NAMALWA (cell line): ENCODE measurements at places on chromosomes 5 and 9.

DNA sequence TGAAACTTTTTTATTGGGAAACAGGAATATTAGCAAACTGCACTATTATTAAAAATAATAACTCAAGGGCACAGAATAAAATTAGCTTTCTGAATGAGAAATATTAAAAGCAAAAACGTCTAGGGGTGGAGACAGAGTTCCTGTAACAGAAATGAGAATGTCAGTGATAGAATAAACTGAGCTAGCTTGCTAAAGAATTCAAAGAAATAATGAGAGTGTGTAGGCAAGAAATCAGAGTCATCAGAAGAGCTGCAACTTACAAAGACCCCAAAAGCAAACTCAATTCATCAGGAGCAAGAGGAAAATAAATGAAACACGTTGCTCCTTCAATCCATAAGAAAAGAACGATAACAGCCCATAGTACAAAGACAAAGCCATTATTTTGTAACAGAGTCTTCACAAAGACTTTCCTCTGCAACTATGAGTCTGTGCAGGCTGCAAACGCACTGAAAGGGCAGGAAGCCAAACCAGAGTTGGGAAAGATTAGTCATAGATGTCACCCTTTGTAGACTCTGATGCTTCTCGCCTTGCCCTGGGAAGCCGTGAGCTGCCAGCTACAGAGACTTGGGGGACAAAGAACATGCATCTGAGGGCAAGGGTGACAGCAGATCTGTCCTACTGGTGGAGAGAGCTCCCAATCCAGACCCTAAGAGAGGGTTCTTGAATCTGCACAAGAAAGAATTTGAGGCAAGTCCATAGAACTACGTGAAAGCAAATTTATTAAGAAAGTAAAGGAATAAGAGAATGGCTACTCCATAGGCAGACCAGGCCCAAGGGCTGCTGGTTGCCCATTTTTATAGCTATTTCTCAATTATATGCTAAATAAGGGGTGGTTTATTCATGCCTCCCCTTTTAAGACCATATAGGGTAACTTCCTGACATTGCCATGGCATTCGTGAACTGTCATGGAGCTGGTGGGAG lies 40.8 kb downstream of the SHC3 start:
- no peak for DNase-seq

GRCh38 chr9:6667633-6668280 lies 22.2 kb upstream of the GLDC start:
- peak; percentile 71 for DNase-seq

GRCh38 chr5:155282503-155283107 lies 269.1 kb downstream of the KIF4B start:
- no peak for DNase-seq

GRCh38 chr9:104993291-104993963 lies 65.5 kb upstream of the ABCA1 start:
- DNase-seq: no peak

GRCh38 chr5:134833340-134834032 lies 12.3 kb upstream of the C5orf24 start:
- no peak for DNase-seq

- DNase-seq: no peak
Observed at GRCh38 chr9:13597004-13597403, 317.5 kb upstream of the MPDZ start.
